ENCODE measurements at places on chromosomes 2 and 18. TPM values are rescaled to one million over a fixed set of nuclear protein-coding genes. Genes with fewer than 3 reads are reported as not detected.

- DNase-seq: no peak
Observed at GRCh38 chr2:16763493-16763899, 97.9 kb upstream of the CYRIA start.

DNA sequence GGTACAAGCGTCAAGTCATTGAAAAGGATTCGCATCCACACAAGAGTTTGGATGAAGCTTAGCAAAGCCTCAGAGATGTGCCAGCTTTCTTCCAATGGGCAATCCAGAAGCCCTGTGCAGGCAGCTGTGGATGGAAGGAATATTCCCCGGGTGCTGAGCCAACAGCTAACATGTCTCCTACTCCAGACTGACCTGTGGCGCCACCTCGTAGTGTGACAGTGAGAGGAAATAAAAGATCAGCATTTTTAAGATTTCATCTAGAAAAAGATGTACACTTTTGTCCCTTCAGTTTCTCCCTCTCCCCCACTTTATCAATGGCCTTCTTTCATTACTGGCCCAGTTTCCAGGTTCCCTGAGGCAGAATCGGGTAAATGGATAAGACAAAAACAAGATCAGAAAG lies 48.9 kb upstream of the SPATS2L start:
- DNase-seq: no peak

GRCh38 chr2:88959480-88960204 lies 268.2 kb downstream of the RPIA start:
- no peak for DNase-seq

- peak; percentile 50 for DNase-seq
Observed at GRCh38 chr2:159285929-159286708, at the start of gene WDSUB1. Gene WDSUB1, minus strand, starts transcription at chr2:159286703. Its CDS starts 3,634 bp downstream, at chr2:159283069.

- DNase-seq: no peak
Observed at GRCh38 chr2:97348265-97348664, 235.3 kb downstream of the ANKRD36 start.

- DNase-seq: no peak
Observed at GRCh38 chr2:22981785-22982184, 403.2 kb upstream of the KLHL29 start.

DNA sequence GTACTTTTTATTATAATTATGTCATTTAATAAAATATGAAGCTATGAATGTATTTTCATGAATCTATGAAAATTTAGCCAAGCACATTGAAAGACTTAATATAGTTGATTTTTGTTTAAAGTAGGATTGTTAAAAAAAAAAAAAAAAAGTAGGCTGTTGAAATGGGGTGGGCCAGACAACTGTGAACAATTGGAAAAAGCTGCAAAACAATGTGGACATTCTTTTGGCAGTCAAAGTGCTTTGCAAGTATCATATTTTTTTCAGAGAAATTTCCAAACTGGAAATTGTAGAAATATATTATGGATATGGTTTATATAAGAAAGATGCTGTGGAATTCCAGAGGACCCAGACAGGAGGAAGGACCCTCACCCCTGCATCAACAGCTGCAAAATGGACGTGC lies 82.1 kb downstream of the ETAA1 start:
- no peak for DNase-seq

DNA sequence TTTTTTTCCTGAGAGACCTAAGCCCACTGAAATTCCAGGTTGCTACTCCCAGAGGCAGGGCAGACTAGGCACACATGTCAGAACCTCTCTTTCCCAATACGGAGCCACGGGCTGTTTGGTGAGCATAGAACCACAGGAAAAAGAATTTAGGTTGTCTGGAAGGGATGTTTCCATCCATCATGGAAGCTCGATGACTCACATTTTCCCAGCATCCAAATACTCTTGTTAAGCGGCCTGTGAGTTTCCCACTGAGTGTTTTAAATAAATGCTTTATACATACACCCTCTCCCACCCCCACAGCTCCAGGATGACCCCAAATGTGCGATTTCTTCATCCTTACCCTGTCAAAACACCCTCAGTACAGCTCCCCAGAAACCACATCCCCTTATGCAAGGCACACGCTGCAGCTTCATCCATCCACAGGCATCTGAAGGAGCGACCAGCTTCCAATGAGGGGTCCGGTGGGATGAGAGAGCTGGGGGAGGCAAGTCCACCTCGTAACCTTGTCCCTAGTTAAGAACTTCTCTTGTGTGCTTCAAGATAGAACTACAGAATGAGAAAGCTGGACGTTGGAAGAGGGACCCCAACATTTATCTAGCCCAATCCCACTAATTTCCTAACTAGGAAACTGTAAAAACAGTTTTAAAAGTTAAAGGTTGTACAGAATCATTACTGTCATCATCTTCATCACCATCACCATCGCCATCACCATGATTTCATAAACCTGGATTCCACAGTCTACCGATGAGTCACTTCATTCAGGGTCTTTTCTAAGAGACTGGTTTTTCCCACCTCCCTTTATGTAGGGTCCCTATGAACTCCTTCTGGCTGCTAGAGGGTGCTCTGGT lies 63.5 kb upstream of the FZD7 start:
- DNase-seq: no peak

- no peak for DNase-seq
Observed at GRCh38 chr2:207930747-207931146, 94.6 kb downstream of the PLEKHM3 start.

DNA sequence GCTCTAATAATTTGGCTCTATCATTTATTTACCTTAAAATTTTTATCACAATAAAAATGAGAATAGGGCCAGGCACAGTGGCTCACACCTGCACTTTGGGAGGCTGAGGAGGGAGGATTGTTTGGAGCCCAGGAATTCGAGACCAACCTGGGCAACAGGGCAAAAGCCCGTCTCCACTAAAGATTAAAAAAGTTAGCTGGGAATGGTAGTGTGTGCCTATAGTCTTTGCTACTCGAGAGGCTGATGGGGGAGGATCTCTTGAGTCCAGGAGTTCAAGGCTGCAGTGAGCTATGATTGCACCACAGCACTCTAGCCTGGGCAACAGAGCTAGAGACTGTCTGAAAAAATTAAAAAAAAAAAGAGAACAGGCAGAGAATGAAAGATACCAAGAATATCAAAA lies 5.7 kb downstream of the MPHOSPH10 start:
- DNase-seq: no peak

DNA sequence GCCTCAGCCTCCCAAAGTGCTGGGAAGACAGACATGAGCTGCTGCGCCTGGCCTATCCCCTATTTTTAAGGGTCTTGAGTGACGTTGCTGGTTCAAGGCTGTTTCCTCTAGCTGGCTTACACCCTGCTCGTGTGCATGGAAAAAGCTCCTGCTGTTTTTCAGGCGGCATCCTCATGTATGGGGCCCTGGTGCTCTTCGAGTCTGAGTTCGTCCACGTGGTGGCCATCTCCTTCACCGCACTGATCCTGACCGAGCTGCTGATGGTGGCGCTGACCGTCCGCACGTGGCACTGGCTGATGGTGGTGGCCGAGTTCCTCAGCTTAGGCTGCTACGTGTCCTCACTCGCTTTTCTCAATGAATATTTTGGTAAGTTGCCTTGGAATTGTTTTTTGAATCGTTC lies 22.0 kb upstream of the NFATC1 start:
- DNase-seq: no peak

- DNase-seq: no peak
Observed at GRCh38 chr18:70332694-70333093, 43.8 kb downstream of the SOCS6 start.

- no peak for DNase-seq
Observed at GRCh38 chr18:25686960-25687500, 335.1 kb upstream of the ZNF521 start.

GRCh38 chr2:199488772-199489400 lies 31.1 kb upstream of the SATB2 start:
- peak; percentile 15 for DNase-seq

GRCh38 chr2:47031909-47032668 lies 116.5 kb upstream of the MCFD2 start:
- DNase-seq: no peak

- DNase-seq: no peak
Observed at GRCh38 chr2:107776362-107776761, 50.3 kb upstream of the RGPD4 start.

DNA sequence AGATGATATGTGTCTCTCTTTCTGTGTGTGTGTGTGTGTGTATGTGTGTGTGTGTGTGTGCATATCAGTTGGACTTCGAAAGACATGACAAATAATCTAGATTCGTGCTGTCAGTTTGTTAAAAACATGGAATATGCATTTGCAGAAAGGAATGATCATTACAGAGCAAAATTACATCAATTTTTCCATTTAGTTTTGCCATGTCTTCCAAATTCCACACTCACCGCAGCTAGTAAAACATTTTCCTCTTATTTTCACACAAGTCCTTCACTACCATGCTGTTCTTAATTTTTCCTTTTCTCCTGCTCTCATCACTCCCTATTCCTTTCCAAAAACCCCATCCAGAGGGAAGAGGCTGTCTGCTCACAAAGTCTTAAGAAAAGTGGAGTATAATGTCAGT lies 1191.4 kb upstream of the SLC39A10 start:
- no peak for DNase-seq

GRCh38 chr2:168757223-168757622 lies 45.2 kb upstream of the NOSTRIN start:
- DNase-seq: no peak

- DNase-seq: no peak
Observed at GRCh38 chr18:59928201-59928600, 28.4 kb downstream of the PMAIP1 start.

GRCh38 chr2:190627448-190628412 lies 21.2 kb upstream of the NAB1 start:
- peak; percentile 84 for DNase-seq

GRCh38 chr2:28401411-28401810 lies 8.8 kb downstream of the FOSL2 start:
- no peak for DNase-seq

GRCh38 chr2:54097124-54097523 lies 18.3 kb upstream of the ACYP2 start:
- no peak for DNase-seq

- DNase-seq: no peak
Observed at GRCh38 chr2:156191527-156191926, 141.0 kb downstream of the NR4A2 start.

DNA sequence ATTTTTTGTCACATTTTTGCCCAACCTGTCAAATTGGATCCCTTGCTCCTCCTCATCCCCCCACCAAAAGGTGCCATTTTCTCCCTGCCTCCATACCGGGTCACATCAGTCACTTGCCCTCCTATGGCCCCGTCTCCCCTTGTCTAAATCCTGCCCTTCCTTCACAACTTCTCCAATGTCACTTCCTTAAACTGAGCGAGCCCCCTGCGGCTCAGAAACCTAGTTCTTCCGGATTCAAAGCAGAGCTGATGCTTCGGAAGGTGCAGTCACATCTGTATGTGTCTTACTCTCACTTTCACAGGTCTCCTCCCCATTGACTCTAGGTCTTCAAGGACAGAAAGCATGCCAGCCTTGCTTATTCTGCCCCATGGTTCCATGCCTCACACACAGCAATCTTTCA lies 22.1 kb downstream of the TNP1 start:
- DNase-seq: no peak

GRCh38 chr2:58976375-58977071 lies 735.4 kb upstream of the FANCL start:
- DNase-seq: no peak

- no peak for DNase-seq
Observed at GRCh38 chr2:30694286-30695055, 112.8 kb downstream of the CAPN13 start.

GRCh38 chr2:148565272-148565894 lies 79.2 kb upstream of the EPC2 start:
- no peak for DNase-seq

- no peak for DNase-seq
Observed at GRCh38 chr2:129605646-129606045, 373.8 kb upstream of the RAB6C start.

DNA sequence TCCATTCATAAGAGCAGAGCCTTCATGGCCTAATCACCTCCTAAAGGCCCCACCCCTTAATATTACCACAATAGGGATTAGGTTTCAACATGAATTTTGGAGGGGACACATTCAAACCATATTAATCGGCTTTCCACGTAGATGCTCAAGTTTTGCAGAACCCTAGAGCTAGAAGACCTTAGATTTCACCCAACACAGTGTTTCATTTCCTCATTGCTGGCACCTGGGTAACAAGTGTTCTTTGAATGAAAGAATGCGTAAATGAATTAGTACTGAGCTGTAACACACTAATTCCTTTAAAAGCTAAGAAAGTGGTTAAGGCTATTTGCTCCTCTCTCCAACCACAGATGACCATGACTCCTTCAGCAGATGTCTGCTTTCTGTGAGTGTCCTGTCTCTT lies 252.5 kb downstream of the SMAD2 start:
- no peak for DNase-seq

DNA sequence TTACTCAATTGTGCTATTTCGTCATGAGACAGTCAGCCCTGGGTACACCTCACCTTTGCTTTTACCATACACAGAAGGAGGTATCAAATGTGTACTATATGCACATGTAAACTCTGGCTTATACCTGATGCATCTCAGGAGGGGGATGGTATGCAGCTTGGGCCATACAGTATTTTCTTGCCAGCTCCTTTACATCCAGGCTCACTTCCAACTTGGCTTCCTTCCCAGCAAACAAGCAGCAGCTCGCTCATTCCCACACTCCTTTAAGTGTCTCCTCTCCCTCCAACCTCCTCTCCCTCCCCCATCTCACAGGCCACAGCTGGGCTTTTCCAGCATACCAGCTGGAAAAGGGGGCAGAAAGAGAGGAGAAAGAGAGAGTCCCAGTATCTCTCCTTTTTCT lies 9.6 kb downstream of the MARCHF4 start:
- no peak for DNase-seq

DNA sequence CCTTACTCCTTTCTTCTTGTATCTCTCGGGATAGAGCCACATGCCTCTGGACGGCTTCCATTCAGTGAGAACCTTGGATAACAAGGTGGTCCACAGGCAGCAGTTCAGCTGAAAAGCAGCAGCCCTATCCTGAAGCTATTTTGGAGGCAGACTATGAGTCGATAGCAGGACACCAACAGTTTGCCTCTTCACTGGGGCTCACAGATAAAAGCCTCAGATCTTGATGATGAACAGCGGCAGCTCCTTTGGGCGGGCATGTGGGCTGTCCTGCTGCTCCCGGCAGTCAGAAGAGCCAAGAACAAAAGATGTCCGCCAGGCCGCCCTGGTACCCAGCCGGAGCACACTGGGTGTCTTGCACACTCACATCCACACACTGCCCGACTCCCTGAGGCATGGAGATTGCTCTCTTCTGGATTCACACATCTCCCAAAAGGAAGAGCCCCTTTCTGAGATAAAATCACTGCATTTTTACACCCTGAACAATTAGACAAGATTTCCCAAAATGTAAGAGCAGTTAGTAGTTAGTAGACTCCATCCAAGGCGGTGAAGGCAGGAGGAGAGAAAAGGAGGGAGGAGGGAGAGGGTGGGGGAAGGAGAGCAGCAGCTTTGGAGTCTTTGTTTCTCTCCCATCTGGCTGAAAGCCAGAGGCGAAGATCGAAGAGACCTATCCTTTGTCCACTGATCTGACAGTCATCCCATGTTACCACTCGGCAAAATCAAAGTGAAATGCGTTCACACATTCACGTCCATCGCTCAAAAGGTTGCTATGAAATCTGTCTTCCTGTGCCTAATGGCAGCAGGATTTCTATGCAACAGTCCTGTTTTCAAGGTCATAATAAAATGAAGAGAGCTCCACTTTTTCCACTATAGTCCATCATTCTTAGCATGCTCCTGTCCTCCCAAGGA lies 90.1 kb upstream of the KLF7 start:
- peak; percentile 45 for DNase-seq

RRM2 gene
- total RNA-seq: 18.6 TPM

RAB1A gene
- 75.6 TPM for total RNA-seq

CPO gene
- total RNA-seq: not detected

TXNDC2 gene
- total RNA-seq: not detected

CRACDL gene
- total RNA-seq: 2.9 TPM

NEU2 gene
- total RNA-seq: not detected

FBXO41 gene
- total RNA-seq: 17.1 TPM

COL6A3 gene
- 59.6 TPM for total RNA-seq

HOXD3 gene
- total RNA-seq: not detected

Data from cerebellum (tissue), 4 donors.